ENCODE measurements at places on chromosomes 4 and X. TPM values are rescaled to one million over a fixed set of nuclear protein-coding genes. Genes with fewer than 3 reads are reported as not detected.

GRCh38 chrX:50814701-50815100 is 707 bp upstream of the SHROOM4 start:
- DNase-seq, result no peak

DNA sequence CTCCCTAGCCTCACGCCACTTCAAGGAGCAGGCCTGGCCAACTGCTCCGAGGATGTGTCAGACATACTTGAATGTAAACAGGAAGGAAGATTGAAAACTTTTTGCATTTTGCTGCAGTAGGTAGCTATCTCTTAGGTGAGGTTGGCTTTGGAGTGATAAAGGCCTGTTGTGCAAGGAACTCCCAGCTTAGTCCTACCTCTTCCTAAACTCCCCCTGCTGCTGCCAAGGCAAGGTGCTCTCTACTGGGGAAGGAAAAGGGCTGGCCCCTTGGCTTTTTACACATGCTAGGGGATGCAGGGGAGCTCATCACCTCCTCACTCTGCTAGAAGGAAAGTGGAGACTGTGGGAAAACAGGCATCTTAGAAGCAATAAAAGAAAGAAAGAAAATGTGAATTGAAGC is 10.7 kb upstream of the BRS3 start:
- DNase-seq, result no peak

LRBA gene
- 77.0 TPM for total RNA-seq

DNA sequence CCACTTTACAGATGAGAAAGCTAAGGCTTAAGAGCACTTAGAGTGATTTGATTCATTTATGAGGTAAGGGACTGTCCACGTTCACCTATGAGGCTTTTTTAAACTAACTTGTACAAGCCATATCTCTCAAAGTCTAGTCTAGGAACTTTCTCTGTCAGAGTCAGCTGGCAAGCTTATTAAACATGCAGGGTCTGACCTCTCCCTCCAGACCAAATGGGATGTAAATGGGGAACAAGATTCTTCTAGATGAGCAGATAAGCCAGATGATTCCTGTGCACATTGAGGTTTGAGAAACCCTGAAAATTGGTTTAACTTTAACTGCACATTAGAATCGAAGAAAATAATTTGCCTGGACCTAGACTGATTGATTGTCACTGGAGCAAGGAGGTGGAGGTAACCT is 160.0 kb upstream of the SPRY1 start:
- DNase-seq, result no peak

DNA sequence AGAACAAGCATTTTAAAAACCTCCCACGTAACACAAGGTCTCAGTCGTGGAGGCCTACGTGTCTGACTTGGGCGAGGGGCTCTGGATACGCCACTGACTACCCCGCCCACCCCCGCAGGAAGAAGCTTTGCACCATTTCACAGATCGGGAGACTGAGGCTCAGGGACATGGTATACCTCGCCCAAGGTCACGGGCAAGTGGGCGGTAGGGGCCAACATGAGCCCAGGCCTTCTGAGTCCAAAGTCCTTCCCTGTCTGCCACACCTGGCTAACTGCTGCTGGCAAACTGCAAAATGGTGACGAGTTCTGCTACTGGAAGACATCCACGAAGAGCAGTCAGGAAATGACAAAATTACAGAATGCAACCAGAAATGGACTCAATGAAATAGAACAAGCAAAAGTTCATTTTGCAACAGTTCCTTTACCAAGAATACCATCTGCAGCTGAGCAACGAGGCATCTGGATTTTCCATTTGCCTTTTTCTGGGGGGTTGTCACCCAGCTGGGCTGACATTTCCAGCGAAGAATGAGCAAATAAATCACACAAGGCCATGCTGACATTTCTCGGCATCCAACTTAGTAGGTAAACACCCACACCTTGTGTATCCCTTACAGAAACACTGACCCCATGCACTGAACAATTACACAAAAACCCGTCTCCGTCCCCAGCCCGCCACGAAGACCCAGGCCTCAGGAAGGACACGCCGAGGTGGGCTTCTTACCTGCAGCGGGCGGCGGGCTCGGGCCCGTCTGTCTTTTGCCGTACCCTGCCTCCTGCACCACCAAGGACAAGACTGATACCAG is 70.2 kb upstream of the AFAP1 start:
- DNase-seq, result peak; percentile 44

GRCh38 chrX:115690511-115691216 is 129.7 kb downstream of the PLS3 start:
- peak; percentile 62 for DNase-seq

DNA sequence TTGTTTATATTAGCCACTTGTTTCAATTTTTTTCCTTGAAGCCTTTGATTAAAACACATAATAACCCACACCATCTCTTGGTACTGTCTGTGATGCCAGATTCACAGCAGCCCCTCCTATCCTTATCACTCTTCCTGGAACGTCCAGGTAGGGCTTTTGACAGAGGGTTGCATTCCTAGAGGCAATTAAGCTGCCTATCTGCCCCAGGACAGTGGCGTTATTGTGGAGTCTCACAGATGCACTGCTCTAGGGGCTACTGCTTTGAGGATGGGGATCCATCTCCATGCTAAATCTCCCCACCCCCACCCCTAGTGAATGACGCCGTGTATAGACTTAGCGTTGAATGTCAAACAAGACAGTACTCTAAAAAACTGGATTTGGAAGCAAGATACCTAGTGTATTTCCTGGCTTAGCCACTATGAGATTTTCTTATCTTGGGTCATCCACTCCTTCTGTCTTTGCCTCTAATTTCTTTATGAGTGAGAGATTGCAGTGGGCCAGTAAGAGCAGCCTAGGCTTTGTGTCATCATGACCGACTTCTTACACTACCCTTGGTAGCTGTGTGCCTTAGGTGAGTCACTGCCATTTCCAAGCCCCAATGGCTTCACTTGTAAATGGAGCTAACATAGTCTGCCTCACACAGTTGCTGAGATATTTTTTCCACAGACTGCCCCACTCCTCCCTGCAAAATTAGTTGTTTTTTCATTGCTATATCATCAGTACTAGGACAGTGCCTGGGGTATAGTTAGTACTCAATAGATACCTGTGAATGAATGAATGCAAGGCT is 90.9 kb downstream of the EGF start:
- DNase-seq, result no peak

DNA sequence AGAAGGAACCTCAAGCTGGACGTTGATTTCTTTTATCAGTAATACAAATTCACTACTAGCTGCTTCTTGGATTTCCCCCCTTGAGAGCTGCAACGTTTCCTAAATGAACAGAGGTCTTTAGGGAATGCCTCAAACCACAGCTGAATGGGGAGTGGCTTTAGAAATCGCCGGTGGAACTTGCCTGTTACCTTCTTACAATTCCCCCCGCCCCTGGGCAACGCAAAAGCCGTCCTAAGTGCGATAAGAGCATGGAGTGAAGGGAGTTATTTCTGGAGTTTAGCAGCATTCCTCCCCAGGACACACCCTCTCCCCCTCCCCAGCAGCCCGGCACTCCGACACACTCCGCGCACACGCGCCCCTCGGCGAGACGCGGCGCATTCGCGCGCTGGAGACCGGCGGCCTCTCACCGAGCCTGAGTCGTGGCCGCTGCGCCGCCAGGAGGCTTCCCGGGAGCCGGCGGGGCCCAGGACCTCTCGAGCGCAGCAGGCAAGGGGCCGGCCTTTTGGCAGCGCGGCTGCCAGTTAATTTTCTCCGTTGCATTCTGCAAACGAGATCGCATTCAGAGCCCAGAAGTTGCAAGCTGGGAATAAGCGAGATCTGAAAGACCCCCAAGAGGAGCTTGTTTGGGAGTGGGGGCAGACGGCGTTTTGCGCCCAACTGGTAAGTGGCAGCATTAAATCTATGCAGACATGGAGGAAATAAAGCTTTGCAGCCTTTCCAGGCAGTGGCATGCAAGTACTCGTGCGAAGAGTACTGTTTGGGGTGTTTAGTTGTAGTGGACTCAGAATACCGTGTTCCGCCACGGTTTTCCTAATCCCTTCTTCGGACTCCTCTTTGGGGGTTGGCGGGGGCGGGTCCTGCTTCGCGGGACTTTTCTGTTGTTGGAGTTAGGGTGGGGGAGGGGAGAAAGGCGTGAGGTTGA is 134.7 kb downstream of the PALLD start:
- peak; percentile 21 for DNase-seq

INTU gene
- total RNA-seq, result 8.1 TPM

STS gene
- total RNA-seq, result 3.0 TPM

DNA sequence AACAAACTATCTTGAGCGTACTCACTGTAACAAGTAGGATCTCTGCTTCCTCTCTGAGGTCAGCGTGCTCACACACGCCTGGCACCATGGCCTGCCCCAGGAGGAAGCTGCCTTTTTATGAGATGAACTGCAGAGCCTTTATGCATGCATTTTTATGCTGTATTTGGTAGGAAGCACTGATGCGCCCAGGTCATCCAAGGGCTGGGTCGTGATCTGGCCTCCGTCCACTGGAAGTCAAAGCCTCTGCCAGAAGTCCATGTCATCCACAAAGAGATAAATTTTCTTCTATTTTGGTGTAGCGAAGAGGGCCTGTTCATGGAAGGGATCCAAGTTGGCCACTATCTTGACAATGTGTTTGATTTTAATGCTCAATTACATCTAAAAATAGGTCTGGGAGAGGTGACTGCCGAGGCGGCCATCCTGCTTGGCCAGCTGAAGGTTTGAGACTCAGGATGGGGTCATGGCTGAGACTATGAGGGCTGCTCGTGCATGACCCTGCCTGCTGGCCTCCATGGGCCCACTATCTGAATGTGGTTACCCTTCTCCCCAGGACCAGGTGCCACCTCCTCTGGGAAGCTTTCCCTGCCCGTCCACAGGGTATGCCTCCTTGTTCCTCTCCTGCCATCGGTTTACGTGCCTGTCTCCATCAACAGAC is 50.3 kb downstream of the HTRA3 start:
- DNase-seq, result peak; percentile 85

DNA sequence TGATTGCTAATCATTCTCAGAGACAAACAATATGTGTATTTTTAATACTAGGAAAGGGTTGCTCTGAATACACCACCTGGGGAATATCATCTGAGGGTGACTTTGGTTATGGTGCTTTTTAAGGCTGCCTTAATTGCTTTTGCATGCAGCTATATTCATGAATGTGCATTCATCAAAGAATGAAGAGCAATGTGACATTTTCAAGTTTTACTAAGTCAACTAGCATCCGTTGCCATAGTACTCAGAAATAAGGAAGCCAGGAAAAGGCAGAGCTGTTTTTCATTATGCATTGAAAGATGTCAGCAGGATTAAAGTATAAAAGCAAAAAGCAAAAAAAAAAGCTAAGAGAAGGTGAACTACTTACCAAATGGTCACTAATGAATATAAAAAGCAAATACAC is 67.4 kb upstream of the PCDH18 start:
- DNase-seq, result no peak

ATOH1 gene
- not detected for total RNA-seq

DNA sequence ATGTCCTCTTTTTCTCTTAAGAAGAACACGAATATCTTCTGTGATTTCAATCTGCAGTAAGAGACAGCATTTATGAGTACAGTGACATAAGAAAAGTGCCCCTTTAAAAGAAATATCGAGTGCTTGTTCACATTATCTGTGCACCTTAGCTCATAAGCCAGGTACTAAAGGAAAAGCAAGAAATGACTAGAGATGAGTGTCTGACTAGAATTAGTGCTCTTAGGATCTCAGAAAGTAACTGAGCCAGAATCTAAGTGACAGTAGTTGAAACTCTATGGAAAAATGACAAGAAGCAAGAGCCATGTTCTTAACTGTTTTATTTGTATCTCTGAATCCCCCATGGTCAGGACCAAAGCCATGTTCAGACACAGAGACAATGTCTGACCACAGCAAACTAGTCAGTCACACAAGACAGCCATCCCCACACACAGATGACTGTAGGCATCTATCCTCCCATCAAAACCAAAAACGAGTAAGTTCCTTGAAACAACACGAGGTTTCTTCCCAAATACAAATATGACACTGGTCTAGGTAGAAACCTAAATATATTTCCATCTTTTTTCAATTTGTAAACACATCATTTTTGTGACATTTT is 36.8 kb downstream of the ACSL4 start:
- DNase-seq, result no peak

GRCh38 chr4:128307123-128307571 is 19.5 kb upstream of the PGRMC2 start:
- no peak for DNase-seq

All from adrenal gland (tissue), 19 donors.